ENCODE measurements at places on chromosomes 16 and 17.

- DNase-seq = no peak
Measured at GRCh38 chr16:51095890-51096626, 55.0 kb downstream of the SALL1 start.

DNA sequence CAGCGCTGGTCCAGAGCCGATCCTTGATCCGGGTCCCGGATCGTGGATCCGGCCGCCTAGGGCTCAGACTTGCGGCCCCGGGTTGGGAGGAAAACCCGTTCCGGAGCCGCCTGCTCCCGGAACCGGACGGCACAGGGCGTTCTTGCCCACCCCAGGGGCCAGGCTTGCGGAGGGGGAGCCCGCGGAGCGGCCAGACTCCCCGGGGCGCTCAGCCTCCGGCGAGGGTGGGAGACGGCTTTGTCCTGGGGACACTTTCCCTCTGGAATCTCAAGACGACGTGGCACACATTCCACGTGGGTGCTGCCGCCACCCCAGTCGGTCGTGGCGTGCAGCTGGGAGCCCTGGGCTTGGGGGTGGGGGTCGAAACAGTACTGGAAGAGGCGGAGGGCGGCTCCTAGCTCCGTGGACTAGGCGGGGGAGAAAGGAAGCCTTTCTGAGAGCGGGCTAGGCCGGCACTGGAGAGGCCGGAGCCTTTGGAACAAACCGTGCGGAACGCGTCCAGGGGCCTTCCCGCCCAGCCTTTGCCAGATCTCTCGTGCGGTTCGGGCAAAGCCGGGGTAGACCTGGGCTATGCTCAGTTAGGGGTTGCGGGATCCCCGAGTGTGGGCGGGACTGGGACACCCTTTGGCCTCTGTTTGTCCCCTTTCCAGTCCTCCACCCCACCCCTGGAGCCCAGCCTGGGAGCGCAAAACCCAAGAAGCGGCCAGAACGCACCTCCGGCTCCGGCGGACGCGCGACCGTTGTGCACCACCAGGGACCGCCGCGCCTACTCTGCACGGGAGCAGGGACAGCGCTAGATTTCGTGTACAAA lies 26.5 kb downstream of the SREBF1 start:
- DNase-seq = no peak

DNA sequence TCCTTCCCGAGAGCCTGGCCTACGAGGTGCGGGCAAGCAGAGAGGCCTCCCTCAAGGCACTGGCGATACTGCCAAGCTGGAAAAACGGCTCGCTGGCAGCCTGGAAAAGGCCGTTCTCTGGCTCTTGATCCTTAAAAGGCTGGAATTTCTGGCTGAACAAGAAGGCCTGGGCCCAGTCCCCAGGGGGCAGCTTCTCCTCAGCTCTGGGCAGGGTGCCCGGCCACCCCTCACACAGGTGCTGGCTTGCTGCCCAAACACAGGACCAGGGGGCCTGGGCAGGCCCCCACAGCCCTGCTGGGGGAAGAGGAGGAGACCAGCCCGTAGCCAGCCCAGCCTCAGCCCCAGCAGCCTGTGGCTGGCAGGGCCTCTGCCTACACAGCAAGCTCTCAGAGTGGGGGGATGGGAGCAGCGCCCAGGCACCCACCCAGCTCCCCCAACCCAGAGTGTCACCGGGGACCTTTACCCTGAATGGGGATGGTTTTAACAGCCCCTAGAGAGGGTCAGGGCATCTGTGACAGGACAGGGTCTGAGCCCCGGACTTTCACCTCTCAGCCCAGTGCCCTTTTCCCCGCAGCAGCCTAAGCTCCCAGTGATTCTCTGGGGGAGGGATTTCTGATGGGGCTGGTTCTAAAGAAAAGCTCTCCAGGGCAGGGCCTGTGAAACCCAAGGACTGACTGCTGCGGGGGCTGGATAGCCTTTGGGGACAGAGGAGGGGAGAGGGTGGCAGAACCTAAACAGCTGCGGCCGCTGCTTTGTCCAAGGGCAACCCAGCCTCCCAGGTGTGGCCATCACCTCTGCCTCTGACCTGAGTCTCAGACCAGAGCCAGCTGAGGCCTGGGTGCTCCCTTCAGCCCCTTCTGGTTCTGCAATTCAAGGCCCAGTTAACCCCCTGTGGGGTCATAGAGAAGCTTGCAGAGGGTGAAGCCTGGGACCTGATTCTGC lies 38.6 kb upstream of the TOB1 start:
- no peak for DNase-seq

DNA sequence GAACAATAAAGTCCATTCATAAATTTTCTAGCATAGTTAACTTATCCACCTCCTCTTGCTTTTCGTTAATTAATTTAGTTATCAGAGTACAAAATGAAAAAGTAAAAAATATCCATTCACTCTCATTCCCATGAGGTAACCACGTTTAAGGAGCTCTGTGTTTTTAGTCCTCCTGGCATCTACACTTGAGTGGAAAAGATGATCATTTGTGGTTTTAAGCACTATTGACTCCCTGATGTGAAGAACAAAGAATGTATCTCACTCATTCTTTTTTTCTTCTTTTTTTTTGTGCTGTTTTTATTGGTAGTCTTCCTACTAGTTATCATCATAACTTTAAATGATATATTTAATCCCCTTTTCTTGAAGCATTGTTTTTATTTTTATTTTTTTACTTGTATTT lies 26.1 kb downstream of the QPRT start:
- DNase-seq = no peak

DNA sequence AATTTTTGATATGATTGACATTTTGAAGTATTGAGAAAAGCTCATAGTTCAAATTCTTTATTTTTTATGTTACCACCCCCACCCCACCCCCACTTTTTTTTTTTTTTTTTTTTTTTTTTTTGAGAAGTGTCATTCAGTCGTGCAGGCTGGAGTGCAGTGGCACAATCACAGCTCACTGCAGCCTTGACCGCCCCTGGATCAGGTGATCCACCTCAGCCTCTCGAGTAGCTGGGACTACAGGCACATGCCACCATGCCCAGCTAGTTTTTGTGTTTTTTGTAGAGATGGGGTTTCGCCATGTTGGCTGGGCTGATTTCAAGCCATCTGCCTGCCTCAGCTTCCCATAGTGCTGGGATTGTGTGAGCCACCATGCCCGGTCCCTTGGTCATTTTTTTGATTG lies 7.4 kb downstream of the TAF15 start:
- DNase-seq = no peak

DNA sequence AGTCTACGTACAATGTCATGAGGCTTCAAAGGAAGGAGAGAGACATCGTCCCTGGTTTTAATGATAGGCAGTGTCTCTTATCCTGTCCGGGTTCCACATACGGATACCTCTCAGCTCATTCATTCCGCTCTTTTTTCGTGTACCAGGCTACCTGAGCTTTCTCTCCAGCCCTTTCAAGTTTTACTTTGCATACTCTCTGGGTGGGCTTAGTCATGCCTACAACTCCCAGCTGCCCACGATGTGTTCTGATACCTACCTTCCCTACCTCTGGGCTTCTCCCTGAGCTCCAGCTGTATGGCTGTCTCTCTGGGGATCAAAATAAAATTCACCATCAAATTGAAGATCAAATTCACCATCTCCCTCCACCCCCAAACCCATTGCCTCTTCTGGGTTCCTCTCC lies 354.0 kb upstream of the EEF2KMT start:
- DNase-seq = no peak

- peak; percentile 62 for DNase-seq
Measured at GRCh38 chr16:31876951-31877828, 3.6 kb downstream of the ZNF267 start.

DNA sequence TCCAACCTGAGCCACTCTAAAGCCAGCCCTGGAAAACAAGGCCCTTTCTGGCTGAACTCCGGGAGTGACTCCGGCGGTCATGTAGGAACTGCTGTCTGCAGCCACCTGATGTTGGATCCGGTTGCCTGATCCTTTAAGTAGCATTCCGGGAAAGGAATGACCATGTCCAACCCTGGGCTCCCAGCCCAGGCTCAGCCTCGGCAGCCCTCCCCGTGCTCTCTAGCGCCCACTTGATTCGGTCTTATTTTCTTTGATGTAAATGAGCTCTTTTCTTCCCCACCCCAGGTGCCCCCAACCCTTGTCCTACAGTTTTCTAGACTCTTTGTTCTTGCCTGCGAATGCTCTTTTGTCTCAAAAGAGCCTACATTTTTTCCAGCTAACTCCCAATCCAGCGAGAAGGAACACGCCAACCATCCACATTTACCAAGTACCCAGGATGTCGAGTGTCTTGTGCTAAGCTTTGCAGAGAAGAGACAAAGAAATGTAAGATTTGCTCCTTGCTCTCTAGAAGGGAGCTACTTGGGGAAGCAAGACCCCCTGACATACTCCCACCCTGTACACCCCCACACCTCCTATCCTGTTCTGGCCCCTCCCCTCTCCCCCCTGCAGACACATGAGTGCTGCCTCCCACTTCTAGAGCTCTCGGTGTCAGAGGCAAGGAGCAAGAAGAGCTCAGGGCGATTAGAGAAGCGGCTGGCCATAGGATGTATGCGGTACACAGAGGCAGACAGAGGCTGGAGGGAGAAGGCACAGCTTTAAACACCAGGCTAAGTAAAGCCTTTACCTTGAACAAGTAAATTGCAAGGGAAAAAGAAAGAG lies 53.8 kb downstream of the COG7 start:
- DNase-seq = no peak

GRCh38 chr16:69399361-69399760 lies 13.6 kb upstream of the TERF2 start:
- no peak for DNase-seq

DNA sequence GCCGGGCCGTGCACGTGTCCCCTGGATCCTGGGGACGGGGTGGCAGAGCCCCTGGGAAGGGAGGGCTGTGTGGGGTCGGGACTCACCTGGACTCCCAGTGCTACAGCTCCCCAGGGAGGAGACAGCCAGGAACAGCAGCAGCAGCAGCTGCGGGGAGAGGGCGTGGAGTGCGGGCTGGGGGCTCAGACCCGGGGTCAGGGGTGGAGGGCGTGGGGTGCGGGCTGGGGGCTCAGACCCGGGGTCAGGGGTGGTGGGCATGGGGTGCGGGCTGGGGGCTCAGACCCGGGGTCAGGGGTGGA lies 20.7 kb downstream of the TPSD1 start:
- DNase-seq = no peak

DNA sequence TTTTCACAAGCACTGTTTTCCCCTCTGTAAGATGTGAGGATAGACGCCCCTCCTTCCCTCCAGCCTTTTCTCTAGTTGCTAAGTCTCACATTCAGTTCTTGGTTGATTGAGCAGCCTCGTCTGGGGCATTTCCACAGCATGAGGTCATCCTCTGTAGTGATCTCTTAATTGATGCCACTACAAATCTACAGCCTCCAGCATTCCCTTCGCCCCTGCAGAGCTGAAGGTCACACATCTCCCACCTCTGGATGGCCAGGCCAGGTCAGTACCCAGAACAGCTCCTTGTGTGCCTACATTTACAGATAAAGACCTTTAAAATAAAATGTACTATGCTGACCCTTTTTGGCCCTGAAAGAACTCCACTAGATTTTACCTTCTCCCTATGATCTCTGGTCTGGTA lies 32.5 kb upstream of the CDH11 start:
- DNase-seq = no peak

- DNase-seq = no peak
Measured at GRCh38 chr17:63086483-63087185, 120.6 kb downstream of the TANC2 start.

- no peak for DNase-seq
Measured at GRCh38 chr16:49520492-49521038, 147.0 kb downstream of the C16orf78 start.
